ENCODE measurements at places on chromosomes 4 and X. TPM values are rescaled to one million over a fixed set of nuclear protein-coding genes. Genes with fewer than 3 reads are reported as not detected.

DNA sequence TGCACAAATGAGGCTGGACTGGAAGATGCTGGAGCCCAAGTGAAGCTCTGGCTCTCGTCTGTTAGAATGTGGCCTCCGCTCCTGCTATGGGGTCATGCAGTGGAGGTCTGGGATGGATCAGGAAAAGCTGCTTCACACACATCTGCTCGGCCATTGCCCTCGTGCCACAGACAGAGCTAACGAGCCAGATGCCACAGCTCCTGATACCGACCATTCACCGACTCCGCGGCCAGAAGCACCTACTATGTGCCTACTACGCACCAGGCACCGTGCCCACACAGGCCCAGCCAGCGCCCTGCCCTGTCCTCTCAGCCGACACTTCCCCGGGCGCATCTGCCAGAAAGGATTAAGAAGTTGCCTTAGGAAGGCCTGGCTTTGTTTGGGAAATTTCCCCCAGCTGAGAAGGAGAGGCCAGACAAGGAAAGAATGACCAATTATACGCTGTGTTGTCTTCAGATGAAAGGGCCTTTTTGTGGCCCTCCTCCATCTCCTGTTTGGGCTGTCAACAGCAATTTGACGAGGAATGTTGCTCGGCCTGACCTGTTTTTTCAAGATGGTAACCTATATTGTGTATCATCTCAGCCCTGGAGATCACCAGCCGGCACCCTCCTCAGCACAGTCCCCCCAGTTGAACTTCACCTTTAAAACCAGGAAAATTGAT lies 34.3 kb downstream of the HMX1 start:
- H3K27ac ChIP-seq = no peak overlapping the region
- no peak for DNase-seq
- H3K36me3 ChIP-seq = no peaks in the 10 kb centered on the region
- H3K4me1 ChIP-seq = no peaks in the 10 kb centered on the region
- peaks cover 5% of the 10 kb centered on the region for H3K27me3 ChIP-seq
- no peak overlapping the region for H3K4me3 ChIP-seq

GRCh38 chrX:2464677-2465166 lies 36.1 kb downstream of the DHRSX start:
- no peaks in the 10 kb centered on the region for H3K27me3 ChIP-seq
- H3K4me1 ChIP-seq = no peaks in the 10 kb centered on the region
- H3K36me3 ChIP-seq = peaks cover 7% of the 10 kb centered on the region

- no peak overlapping the region for H3K4me3 ChIP-seq
- no peaks in the 10 kb centered on the region for H3K36me3 ChIP-seq
- peaks cover 2% of the 10 kb centered on the region for H3K27me3 ChIP-seq
These were observed 247.3 kb downstream of the PARM1 start for GRCh38 chr4:75180217-75180616.

- H3K27ac ChIP-seq = no peak overlapping the region
- H3K36me3 ChIP-seq = peaks cover 23% of the 10 kb centered on the region
- H3K4me1 ChIP-seq = peaks cover 22% of the 10 kb centered on the region
- H3K27me3 ChIP-seq = no peaks in the 10 kb centered on the region
- DNase-seq = no peak
These were observed 177.0 kb downstream of the CAMK2D start for GRCh38 chr4:113584407-113585150.

GRCh38 chrX:119292445-119292844 lies 56.4 kb downstream of the PGRMC1 start:
- H3K4me3 ChIP-seq = no peak overlapping the region
- H3K27ac ChIP-seq = no peak overlapping the region
- H3K36me3 ChIP-seq = no peaks in the 10 kb centered on the region
- no peaks in the 10 kb centered on the region for H3K4me1 ChIP-seq
- no peak for DNase-seq

DNA sequence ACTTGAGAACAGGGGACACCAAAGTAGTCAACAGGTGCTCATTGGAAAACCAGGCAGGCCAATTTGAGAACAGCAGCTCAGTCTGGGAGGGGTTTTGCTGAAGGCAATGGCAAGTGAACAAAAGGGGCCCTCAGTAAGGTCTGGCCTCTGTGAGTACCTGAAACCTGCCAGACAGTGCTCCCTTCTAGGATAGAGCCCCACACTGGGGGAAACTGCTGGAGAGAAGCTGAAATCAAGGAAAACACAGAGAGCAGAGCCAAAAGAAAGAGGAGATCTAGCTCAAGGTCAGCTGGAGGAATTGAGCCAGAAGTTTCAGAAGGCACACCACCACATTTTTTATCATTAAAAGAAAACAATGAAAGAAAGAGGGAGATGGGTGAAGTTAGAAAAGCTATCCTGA lies 28.2 kb downstream of the PNMA6E start:
- H3K27me3 ChIP-seq = peaks cover 3% of the 10 kb centered on the region
- H3K4me1 ChIP-seq = peaks cover 21% of the 10 kb centered on the region
- no peak overlapping the region for H3K27ac ChIP-seq
- H3K4me3 ChIP-seq = no peak overlapping the region

GRCh38 chr4:166012129-166013030 lies 139.3 kb downstream of the TLL1 start:
- H3K4me1 ChIP-seq = no peaks in the 10 kb centered on the region
- H3K27me3 ChIP-seq = no peaks in the 10 kb centered on the region
- no peak overlapping the region for H3K4me3 ChIP-seq
- H3K27ac ChIP-seq = no peak overlapping the region

Gene SSX2B
- not detected for total RNA-seq

DNA sequence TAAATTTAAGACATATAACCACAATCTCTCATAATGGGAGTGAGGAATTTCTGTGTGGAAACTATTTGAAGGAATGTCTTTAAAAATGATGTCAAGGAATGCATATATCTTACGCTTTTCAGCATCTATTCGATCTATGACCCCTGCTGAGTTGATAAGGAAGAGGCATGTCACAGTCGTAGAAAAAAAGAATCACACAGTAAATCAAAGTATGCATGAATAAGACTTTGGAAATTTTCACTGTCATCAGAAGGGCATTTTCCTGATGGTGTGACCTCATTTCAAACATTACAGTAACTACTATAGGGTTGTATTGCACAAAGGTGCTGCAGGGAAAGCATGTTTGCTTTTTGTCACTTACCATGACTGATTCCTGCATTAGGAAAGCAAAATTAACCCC lies 41.5 kb downstream of the REELD1 start:
- DNase-seq = no peak
- no peak overlapping the region for H3K4me3 ChIP-seq
- H3K27me3 ChIP-seq = no peaks in the 10 kb centered on the region
- no peaks in the 10 kb centered on the region for H3K4me1 ChIP-seq
- H3K36me3 ChIP-seq = peaks cover 4% of the 10 kb centered on the region

Gene MYOZ2
- not detected for total RNA-seq

- H3K36me3 ChIP-seq = no peaks in the 10 kb centered on the region
- no peak overlapping the region for H3K27ac ChIP-seq
- no peaks in the 10 kb centered on the region for H3K4me1 ChIP-seq
- no peak overlapping the region for H3K4me3 ChIP-seq
These were observed 1118.1 kb upstream of the PRKX start for GRCh38 chrX:4831574-4831973.

DNA sequence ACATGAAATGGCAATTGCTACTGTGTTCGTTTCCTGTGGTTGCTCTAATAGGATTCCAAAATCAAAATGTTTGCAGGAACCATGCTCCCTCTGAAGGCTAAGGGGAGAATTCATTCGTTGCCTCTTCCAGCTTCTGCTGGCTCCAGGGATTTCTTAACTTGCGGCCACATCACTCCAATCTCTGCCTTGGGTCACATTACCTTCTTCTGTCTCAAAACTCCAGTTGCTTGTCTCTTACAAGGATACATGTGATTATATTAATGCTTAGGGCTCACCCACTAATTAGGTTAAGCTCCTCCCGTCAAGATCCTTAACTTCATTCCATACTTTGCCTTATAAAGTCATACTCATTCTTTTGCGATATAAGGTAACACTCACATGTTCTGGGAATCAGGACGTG lies 208.4 kb downstream of the RBM46 start:
- no peak for DNase-seq
- H3K4me1 ChIP-seq = no peaks in the 10 kb centered on the region
- no peaks in the 10 kb centered on the region for H3K27me3 ChIP-seq
- H3K27ac ChIP-seq = no peak overlapping the region

- H3K4me3 ChIP-seq = no peak overlapping the region
- H3K27ac ChIP-seq = no peak overlapping the region
- H3K27me3 ChIP-seq = peaks cover 10% of the 10 kb centered on the region
- H3K36me3 ChIP-seq = no peaks in the 10 kb centered on the region
- no peaks in the 10 kb centered on the region for H3K4me1 ChIP-seq
These were observed 17.7 kb upstream of the PAQR3 start for GRCh38 chr4:78956975-78957374.

- H3K4me1 ChIP-seq = peaks cover 48% of the 10 kb centered on the region
- H3K4me3 ChIP-seq = no peak overlapping the region
- DNase-seq = peak; percentile 33
- H3K27ac ChIP-seq = no peak overlapping the region
- peaks cover 17% of the 10 kb centered on the region for H3K36me3 ChIP-seq
These were observed 112.4 kb downstream of the PTTG2 start for GRCh38 chr4:38072578-38072977.

GRCh38 chr4:89619206-89619962 lies 217.6 kb downstream of the SNCA start:
- H3K27me3 ChIP-seq = no peaks in the 10 kb centered on the region
- H3K27ac ChIP-seq = peak overlapping the region; percentile 48
- no peak for DNase-seq
- no peaks in the 10 kb centered on the region for H3K36me3 ChIP-seq
- peaks cover 18% of the 10 kb centered on the region for H3K4me1 ChIP-seq

Gene FAM184B
- total RNA-seq = not detected

DNA sequence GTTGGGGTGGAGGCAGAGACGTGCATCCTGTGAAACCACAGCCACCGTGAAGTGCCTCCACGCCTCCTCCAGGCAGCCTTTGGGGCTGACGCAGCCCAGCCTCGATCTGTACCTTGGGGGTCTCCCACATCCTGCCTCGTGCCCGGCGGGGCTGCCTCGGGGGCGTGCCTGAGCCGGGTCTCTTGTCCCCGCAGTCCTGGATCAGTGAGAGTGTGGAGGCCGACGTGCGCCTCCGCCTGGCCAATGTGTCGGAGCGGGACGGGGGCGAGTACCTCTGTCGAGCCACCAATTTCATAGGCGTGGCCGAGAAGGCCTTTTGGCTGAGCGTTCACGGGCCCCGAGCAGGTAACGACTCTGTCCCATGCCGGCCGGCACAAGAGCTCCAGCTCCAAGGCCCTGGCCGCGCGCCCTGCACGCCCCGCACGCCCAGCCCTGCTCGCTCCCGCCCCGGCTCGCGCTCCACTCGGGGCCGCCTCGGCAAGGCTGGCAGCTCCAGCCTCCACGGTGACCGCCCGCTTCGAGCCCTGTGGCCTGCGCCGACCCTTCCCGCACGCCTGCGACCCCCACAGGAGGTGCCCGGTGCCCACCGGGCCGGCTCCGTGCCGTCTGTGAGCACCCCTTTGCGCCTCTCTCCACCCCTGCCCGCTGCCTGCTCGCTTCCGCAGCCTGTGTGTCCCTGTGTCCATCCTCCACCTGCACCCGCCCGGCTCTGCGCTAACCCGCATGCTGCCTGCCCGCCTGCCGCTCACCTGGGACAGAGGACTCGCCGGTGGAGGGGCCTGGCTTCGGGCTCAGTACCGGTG lies 9.8 kb downstream of the FGFR3 start:
- no peak for DNase-seq
- no peaks in the 10 kb centered on the region for H3K36me3 ChIP-seq
- no peaks in the 10 kb centered on the region for H3K4me1 ChIP-seq
- H3K27me3 ChIP-seq = peaks cover 2% of the 10 kb centered on the region
- no peak overlapping the region for H3K4me3 ChIP-seq
- H3K27ac ChIP-seq = no peak overlapping the region

- DNase-seq = no peak
- H3K4me1 ChIP-seq = no peaks in the 10 kb centered on the region
- no peak overlapping the region for H3K27ac ChIP-seq
- no peak overlapping the region for H3K4me3 ChIP-seq
- H3K36me3 ChIP-seq = no peaks in the 10 kb centered on the region
These were observed 1.3 kb downstream of the SULT1E1 start for GRCh38 chr4:69858690-69859089.

Gene CCDC160
- total RNA-seq = not detected

DNA sequence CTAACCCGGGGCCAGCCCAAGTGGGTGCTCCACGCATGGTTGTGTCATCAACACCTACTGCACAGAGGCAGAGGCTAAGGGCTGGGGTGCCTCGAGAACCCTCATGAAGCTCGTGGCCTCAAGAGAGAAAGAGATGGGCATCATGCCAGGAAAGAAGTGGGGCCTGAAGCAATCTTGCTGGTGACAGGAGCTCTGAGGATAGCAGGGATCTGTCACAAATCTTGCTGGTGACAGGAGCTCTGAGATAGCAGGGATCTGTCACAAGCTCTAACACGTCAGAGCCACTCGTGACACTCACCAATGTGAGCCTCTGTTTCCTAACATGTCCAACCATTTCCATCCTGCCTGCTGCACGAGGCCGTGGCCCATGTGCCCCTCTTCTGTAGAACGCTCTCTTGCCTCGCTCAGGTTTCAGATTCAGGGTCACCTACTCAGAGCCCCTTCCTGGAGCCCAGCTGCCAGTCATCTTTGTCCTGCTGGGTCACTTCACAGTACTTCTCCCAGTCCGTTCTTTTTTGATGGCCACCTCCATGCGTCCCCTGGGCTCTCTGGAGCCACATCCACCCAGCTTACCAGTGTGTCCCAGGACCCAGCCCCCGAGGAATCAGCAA lies 21.1 kb downstream of the PNMA6E start:
- no peaks in the 10 kb centered on the region for H3K27me3 ChIP-seq
- no peaks in the 10 kb centered on the region for H3K36me3 ChIP-seq
- DNase-seq = no peak
- no peak overlapping the region for H3K27ac ChIP-seq
- no peaks in the 10 kb centered on the region for H3K4me1 ChIP-seq

DNA sequence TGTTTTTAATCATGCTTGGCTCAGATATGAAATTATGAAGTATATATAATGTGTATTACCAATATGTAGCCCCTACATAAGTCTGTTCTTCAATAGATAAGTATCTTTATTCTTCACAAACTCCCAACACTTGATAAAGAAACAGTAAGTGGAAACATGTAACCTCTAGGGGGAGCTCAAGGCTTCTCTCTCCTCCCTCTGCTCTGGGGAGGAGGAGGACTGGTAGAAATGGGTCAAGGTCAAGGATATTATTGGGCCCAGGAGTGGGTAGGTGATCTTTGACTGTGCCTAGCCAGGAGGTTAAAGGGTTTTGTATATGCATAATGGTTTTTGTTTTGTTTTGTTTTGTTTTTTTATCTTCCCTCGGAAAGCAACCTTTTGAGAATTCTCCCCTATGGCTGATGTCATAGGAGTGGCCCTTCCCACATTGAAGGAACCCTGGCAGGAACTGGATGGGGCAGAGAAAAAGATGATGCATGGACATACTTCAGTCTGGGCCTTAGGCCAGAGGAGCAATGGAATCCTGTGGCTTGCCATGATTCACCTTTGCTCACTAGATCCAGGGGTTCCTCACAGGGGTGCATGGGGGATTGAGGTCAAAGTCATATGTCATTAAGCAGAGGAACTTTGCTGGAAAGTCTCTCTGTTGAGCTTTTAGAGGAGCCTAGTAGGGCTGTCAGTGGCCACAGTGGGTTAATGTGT lies 460.3 kb downstream of the MID1IP1 start:
- no peaks in the 10 kb centered on the region for H3K36me3 ChIP-seq
- DNase-seq = peak; percentile 15
- peaks cover 54% of the 10 kb centered on the region for H3K4me1 ChIP-seq
- H3K27ac ChIP-seq = peak overlapping the region; percentile 80
- no peak overlapping the region for H3K4me3 ChIP-seq
- no peaks in the 10 kb centered on the region for H3K27me3 ChIP-seq
